ENCODE measurements at places on chromosomes 4 and X. TPM values are rescaled to one million over a fixed set of nuclear protein-coding genes. Genes with fewer than 3 reads are reported as not detected.

The OTC gene
- not detected for total RNA-seq

The ADH4 gene
- not detected for total RNA-seq

DNA sequence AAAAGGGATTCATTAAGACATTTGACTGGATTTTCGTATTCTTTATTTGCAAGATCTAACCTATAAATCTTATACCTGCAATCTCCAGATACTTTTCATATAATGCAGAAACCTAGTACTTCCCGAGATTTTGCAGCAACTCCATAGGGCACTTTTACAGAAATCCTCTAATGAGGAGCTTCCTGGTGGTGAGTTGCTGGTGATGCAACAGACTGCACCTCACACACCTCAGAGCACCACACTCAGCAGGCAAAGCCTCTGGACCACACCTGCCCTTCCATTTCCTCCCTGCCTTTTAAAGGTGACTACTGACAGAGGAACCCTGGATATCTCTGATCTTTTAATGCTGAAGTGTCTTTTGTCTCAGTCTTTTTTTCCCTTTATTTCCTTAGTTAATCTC, 289.4 kb downstream of the TRAM1L1 start:
- no peak for DNase-seq

DNA sequence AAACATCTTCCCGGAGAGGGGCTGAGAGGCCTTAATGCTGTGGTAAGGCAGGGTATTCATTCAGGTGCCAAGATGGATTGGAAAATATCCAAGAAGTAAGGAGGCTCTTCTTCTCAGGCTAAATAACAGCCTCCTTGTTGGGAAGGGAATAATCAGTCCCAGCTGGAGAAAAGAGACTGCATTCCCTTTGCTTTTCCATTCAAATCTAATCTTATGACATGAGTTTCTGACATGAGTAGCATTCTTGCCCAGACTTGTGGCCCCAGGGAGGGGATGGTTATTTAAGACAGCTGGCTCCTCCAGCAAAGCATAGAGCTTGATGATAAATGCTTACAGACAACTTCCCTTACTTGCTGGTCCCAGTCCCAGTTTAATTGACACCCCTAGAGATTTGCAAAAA, 98.3 kb downstream of the DCLK2 start:
- peak; percentile 48 for DNase-seq

DNA sequence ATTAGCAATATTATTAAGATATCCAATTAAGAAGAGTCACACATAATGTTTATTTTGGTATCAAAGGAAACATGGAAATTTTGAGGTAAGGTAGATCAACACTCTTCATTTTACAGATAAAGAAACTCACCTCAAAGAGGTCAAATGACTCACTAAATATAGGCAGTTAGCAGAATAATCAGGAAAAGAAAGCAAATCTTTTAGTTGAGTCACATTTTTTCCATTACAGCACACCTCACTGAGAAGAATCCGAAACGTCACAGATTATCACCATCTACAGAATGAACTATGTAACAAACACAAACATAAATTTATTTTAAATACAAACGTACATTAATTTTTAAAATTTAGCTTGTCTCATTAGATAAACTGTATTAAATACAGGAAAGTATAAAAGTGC, 70.1 kb downstream of the TMEM47 start:
- DNase-seq = no peak

All from fibroblast of lung (primary cell).